ENCODE measurements at places on chromosomes 7 and 10.

DNA sequence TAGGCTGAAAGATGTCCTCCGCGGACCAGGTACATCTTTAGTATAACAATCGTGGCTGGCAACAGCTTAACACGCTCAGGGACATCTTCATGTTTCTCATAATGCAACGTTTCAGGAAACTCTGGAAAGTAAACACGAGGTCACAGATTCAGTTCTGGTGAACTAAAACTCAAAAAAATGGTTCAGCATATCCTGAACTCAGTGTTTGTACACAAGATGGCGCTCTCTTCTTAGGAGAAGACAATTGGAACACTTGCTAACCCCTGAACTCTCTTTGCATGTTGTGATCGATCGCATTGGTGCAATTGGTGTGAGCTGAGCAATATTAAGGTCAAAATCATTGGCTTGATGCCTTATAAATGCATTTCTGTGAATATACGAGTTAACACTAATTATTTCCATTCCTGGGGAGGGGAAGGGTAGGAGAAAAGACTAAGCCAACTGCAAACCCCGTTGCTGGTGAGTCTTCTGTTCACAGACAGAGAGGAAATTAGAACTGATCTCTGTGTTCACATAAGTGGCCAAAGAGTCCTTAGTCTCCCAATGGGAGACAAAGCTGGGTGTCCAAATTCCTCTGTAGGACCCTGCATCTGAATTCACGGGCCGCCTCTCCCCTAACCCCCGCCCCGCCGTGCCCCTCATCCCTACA lies 52.6 kb upstream of the FAM180A start:
- no peaks in the 10 kb centered on the region for H3K36me3 ChIP-seq
- no peaks in the 10 kb centered on the region for H3K27me3 ChIP-seq
- H3K27ac ChIP-seq = no peak overlapping the region
- peaks cover 6% of the 10 kb centered on the region for H3K4me1 ChIP-seq

DNA sequence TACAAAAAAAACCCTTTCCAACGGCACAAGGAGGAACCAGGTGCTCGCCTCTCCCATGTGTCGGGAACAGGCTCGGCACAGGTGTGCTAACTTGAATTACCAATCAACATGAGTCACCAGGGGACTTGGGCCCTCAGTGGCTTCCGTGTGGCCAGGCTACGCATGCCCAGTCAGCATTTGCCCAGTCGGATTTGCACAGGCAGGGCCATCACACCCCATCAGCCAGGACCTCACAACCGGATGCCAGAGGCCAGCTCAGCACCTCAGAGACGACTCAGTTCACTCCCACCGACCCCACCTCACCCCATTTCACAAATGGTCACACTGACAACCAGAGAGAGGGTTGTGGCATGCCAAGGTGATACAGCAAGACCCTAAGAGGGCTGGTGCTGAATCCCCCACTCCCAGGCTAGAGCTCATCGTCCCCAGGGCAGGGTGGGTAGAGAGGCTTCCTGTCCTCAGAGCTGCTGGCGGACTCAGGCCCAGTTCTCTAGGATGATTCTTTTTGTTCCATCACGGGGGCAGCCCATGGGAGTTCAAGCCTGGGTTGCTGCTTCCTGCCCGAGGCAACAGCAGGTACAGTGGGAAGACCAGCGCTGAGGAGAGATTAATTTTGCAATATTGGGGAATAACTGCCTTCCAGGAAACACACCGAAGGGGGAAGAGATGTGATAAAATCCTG lies 13.6 kb downstream of the ANXA11 start:
- no peaks in the 10 kb centered on the region for H3K27me3 ChIP-seq

- no peak overlapping the region for H3K27ac ChIP-seq
- no peaks in the 10 kb centered on the region for H3K27me3 ChIP-seq
- H3K36me3 ChIP-seq = no peaks in the 10 kb centered on the region
- no peak for DNase-seq
- no peak overlapping the region for H3K4me3 ChIP-seq
- H3K4me1 ChIP-seq = no peaks in the 10 kb centered on the region
Observed at GRCh38 chr10:59971915-59972314, 65.6 kb upstream of the CCDC6 start.

- peaks cover 95% of the 10 kb centered on the region for H3K4me1 ChIP-seq
- peaks cover 84% of the 10 kb centered on the region for H3K36me3 ChIP-seq
- no peaks in the 10 kb centered on the region for H3K27me3 ChIP-seq
- H3K4me3 ChIP-seq = no peak overlapping the region
- no peak for DNase-seq
Observed at GRCh38 chr10:11173042-11173441, 155.4 kb downstream of the CELF2 start.

GRCh38 chr7:88835147-88835728 lies 39.7 kb upstream of the TEX47 start:
- no peak overlapping the region for H3K27ac ChIP-seq
- H3K4me3 ChIP-seq = no peak overlapping the region
- H3K27me3 ChIP-seq = no peaks in the 10 kb centered on the region
- no peaks in the 10 kb centered on the region for H3K4me1 ChIP-seq
- H3K36me3 ChIP-seq = no peaks in the 10 kb centered on the region

- no peaks in the 10 kb centered on the region for H3K4me1 ChIP-seq
- H3K4me3 ChIP-seq = no peak overlapping the region
- DNase-seq = no peak
- H3K27ac ChIP-seq = no peak overlapping the region
Observed at GRCh38 chr10:74674927-74675326, 151.5 kb upstream of the KAT6B start.

DNA sequence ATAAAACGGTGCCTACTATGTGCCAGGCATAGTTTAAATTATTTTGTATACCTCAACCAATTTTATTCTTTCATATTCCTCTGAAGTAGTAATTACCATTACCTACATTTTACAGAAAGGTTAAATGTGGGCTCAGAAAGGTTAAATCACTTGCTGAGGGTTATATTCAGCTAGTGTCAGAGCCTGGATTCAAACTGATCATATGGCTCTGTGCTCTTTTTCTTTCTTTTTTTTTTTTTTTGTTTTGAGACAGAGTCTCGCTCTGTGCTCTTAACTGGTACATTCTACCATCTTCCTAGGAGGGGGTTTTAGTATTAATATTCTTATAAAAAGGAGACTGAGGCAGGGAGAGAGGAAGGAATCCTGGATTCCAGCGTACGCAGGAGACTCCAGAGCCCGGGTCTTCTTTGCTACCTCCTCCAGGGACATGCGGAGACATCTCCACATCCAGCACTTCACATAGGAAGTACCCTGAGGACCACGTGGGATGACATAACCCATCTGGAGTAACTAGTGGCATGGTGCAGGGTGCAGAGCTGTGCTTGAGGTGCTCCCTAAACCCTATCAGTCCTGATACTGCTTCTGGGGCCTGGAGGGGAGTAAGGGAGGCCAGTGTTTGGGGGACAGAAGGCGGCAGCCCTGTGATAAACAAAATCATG lies 29.6 kb upstream of the ATXN7L1 start:
- H3K27ac ChIP-seq = no peak overlapping the region
- H3K4me3 ChIP-seq = no peak overlapping the region
- H3K36me3 ChIP-seq = no peaks in the 10 kb centered on the region
- H3K27me3 ChIP-seq = no peaks in the 10 kb centered on the region

- H3K4me3 ChIP-seq = no peak overlapping the region
- H3K36me3 ChIP-seq = no peaks in the 10 kb centered on the region
- H3K4me1 ChIP-seq = peaks cover 3% of the 10 kb centered on the region
- H3K27ac ChIP-seq = no peak overlapping the region
Observed at GRCh38 chr7:88226886-88227516, 7.2 kb upstream of the SRI start.

- DNase-seq = no peak
- H3K27me3 ChIP-seq = no peaks in the 10 kb centered on the region
- no peaks in the 10 kb centered on the region for H3K4me1 ChIP-seq
- H3K27ac ChIP-seq = no peak overlapping the region
Observed at GRCh38 chr7:114650491-114650890, 235.9 kb downstream of the FOXP2 start.

GRCh38 chr10:35778306-35778705 lies 136.2 kb upstream of the FZD8 start:
- no peaks in the 10 kb centered on the region for H3K27me3 ChIP-seq
- no peak overlapping the region for H3K27ac ChIP-seq
- DNase-seq = peak; percentile 37
- H3K4me1 ChIP-seq = peaks cover 15% of the 10 kb centered on the region

DNA sequence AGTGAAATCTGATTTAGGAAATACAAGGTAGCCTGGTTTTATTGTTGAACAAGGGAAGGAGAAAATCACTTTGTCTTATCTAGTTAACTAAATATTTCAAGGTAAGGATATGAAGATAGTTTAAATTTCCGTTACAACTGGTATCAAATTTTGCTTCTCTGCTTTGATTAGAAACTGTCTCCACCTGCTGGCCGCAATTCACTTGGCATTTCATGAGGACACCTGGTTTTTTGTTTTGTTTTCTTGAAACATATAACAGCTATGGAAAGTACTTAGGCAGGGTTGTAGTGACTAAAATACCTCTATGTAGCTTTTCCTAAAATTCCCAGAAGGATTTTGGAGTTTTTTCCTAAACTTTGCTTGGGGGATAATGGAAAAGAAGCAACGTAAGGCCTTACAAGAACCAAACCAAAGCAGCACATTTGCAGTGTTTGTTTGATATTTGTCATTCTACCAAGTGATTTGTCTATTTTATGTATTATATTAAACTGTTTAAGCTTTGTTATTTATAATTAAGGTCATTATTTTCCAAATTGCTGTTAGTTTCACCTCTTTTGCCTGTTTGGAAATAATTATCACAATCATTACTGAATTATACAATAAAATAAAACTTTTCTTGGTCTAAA lies 73.6 kb downstream of the AHCYL2 start:
- no peak overlapping the region for H3K4me3 ChIP-seq
- no peaks in the 10 kb centered on the region for H3K27me3 ChIP-seq
- DNase-seq = peak; percentile 60
- H3K27ac ChIP-seq = no peak overlapping the region

DNA sequence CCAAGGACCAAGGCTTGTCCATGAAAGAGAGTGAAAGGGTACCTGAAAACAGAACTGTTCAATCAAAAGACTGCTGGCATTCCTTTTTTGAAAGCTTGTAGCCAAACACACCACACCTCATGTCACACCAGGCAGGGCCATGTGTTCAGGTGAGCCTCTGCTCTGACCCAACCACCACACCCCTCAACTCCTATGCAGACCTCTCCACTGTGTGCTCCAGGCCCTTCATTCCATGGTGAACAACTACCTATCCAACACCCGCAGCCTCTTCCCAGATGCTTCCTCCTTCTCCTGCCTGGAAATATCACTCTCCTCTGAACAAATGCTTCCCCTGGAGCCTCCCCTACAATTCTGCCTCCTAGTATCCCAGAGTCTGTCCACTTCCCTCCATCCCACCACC lies 166.6 kb downstream of the AVL9 start:
- no peaks in the 10 kb centered on the region for H3K4me1 ChIP-seq
- no peak for DNase-seq
- no peak overlapping the region for H3K4me3 ChIP-seq
- peaks cover 3% of the 10 kb centered on the region for H3K36me3 ChIP-seq
